ENCODE measurements at places on chromosomes 13 and 19. TPM values are rescaled to one million over a fixed set of nuclear protein-coding genes. Genes with fewer than 3 reads are reported as not detected.

PDE4A gene
- 9.0 TPM for total RNA-seq

GARRE1 gene
- total RNA-seq = 22.2 TPM

GPR108 gene
- 64.7 TPM for total RNA-seq

ZNF99 gene
- 0.05 TPM for total RNA-seq

CCL25 gene
- not detected for total RNA-seq

KIR2DL1 gene
- total RNA-seq = not detected

ZNF677 gene
- 1.3 TPM for total RNA-seq

DPF1 gene
- not detected for total RNA-seq

MCEMP1 gene
- total RNA-seq = not detected

TNFSF13B gene
- 4.4 TPM for total RNA-seq

SIGLEC8 gene
- not detected for total RNA-seq

LRRC25 gene
- not detected for total RNA-seq

NCAN gene
- not detected for total RNA-seq

TMEM221 gene
- total RNA-seq = not detected

DNA sequence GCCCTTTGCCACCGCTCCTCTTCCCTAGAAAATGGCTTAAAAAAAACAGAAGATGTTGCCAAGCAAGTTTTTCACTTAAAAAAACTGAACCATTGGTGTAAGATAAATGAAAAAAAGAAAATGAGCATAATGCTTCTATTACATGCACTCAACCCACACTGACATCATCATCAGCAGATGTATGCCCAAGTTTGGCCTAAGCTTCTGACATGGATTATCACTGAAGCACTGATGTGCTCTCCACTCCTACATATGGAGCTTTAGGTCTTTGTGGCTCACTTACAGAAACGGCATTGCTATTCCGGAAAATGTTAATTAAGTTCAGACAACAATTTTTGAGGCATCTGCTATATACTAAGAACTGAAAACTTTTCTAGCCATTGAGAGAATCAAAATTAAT, 8.0 kb downstream of the RXFP2 start:
- ATAC-seq = no peak

DNA sequence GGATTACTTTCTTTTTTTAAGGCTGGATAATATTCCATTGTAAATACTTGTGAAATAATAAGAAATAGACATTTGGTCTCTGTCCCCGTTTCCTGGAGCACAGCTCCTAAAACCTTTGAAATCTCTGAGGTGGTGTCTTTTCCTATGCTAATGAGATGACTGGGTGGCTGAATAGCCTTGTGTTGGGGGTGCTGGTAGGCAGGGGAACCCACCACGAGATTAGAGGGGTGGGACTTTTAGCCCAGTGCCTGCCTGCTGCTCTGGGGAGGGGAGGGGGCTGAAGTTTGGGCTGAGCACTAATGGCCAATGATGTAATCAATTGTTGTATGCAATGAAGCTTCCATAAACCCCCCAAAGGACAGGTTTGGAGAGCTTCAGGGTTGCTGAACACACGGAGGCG, 175.7 kb downstream of the FGF9 start:
- no peak for ATAC-seq

GRCh38 chr19:42154471-42155323, 22.5 kb upstream of the POU2F2 start:
- ATAC-seq = no peak

DNA sequence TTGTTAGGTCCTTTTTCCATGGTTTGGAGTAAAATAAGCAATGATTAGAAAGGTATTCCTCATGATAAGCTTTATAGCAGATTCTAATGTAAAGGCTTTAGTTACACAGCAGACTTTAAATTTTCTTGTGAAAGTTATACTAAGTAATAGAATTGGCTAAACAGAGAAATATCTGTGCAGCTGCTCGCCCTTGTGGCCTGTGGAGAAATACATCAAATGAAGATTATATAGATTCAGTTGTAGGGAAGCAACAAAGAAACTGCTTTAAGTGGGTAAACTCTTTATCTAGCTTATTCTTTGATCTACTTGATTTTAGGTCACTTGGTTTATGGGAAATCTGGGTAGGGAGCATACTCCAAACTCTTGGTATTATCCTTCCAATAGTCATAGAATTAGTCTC, 1269.7 kb upstream of the SPRY2 start:
- ATAC-seq = no peak

DNA sequence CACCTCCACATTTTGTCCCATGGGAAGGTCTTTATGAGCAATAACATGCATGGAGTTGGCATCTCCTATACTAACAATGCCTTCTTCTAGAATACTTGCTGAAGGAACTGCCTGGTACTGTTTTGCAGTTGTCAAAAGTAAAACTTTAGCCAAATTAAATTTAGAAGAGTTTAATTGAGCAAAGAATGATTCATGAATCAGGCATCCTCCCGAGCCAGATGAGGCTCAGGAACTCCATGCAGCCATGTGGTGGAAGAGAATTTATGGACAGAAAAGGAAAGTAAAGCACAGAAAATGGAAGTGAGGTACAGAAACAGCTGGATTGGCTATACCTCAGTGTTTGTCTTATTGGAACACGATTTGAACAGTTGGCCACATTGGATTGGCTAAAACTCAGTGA, 1081.9 kb downstream of the SLITRK1 start:
- ATAC-seq = no peak

DNA sequence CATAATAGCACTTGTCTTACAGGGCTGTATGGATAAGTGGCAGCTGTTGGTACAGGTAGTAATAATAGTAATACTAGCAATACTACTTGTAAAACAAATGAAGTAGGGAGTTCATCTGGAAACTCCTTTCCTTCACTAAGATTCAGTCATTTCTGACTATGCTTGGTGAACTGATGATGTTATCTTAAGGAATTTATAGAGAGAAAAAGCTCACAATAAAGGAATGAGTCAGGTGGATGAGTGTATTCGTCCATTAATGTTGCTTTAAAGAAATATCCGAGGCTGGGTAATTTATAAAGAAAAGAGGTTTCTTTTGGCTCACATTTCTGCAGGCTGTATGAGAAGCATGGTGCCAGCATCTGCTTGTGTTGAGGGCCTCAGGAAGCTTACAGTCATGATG, 477.3 kb downstream of the KLF12 start:
- ATAC-seq = no peak

DNA sequence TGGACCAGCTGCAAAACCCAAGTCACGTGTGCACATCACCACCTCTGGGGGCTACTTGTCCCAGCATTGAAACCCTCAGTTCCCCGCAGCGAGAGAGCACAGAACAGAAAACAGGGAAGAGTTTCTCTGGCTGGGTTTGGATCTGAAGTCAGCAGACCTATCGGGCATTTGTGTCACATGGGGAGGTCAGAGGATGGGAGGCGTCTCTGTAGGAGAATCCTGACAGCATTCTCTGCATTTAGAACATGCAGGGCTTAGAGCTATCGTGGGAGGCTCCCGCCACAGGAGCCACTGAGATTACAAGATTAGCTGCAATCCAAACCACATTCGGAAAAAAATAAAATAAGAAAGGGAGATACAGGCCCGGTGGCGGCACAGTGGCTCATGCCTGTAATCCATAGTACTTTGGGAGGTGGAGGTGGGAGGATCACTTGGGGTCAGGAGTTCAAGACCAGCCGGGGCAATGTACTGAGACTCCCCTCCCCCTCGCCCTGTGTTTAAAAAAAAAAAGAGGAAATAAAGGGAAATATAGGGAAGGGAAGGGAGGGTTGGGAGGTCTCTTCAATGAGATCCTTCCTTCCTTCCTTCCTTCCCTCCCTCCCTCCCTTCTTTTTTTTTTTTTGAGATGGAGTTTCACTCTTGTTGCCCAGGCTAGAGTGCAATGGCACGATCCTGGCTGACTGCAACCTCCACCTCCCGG, 2.9 kb upstream of the TLE6 start:
- ATAC-seq = no peak

- ATAC-seq = no peak
Measured at GRCh38 chr19:28235606-28236125, 977.3 kb downstream of the UQCRFS1 start.

GRCh38 chr13:101875717-101876393, 423.4 kb downstream of the ITGBL1 start:
- no peak for ATAC-seq

DNA sequence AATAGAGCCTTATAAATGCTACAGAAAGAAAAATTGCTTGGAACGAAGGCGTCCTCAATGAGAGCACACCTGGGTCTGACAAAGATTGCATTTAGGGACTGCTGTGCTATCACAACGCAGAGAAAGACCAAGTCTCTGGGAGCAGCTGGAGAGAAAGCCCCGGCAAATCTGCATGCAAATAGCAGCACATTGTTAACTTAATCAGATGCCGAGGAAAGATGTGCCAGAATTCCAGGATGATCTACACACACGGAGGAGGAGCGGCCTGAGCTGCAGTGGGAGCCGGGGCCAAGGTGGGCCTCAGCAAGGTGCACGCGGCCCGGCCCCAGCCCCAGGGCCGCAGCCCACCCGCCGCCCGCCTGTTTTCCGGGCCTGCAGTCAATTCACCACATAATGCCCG, 1.4 kb downstream of the ZNF536 start:
- ATAC-seq = no peak

DNA sequence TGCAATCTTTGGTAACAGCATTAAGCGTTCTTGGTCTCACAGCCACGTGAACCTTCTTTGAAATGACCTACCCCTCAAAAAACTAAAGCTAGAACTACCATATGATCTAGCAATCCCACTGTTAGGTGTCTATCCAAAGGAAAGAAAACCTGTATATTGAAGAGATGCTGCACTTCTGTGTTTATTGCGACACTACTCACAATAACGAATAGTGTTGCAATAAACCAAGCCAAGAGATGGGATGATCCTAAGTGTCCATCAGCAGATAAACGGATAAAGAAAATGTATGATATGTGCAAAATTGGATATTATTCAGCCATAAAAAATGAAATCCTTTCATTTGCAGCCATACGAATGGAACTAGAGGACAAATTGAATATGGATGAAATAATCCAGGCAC, 637.9 kb downstream of the EFNB2 start:
- no peak for ATAC-seq

DNA sequence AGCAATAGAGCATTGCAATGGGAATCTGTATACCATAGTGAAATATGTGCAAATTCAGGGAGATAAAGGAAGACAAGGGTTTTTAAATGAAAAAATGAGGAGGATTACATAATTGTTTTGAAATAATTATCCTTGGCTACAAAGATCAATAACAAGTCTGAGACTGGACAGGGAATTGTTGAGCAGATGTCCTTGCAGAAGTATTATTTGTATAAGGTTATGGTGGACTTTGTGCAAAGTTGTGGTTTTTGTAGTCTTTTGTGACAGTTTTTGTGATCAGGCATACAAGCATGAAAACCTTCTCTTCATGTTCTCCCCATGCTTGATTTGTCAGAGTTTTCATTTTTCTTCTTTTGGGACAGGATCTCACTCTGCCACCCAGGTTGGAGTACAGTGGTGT, 25.3 kb upstream of the ZNF780A start:
- no peak for ATAC-seq

DNA sequence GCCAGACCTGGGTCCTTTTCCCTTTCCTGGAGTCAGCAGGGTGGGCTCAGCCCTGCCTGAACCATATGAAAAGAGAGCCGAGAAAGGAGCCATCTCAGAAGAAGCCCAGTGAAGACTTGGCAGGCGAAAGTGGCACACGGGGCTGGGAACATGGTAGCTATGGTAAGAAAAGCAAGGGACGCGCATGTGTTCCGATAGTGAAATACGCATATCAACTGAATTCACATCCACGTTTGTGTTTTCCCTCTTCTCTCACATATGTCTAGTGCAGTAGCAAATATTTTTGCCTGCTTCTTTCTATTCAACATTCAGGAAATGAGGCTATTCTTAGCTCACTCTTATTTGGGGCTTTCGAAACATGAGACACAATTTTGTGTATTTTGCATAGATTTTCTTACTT, 54.1 kb upstream of the PEG3 start:
- no peak for ATAC-seq

DNA sequence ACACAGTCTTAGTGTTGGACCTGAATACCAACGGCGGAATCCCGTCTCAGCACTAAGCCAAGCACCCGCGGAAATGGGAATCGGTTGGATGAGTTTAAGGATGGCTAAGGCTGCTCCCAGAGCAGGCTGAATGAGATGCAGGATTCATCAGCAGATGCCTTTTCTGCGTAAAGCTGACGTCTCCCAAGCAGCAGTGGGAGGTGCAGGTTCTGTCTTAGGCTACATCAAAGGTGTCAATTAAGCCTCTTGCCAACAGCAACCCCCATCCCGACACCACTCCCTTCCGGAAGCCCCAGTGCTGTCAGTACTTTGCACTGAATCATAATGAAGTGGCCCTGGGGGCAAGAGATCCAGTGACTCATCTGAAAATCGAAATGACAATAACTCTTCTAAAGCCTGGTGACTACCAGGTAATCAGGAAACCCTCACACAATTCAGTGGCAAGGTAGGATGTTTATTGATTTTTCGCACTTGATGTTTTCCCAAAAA, 275.6 kb downstream of the DCLK1 start:
- no peak for ATAC-seq

- ATAC-seq = peak; percentile 76
Measured at GRCh38 chr13:100707818-100708740, 33.5 kb upstream of the TMTC4 start.

- ATAC-seq = no peak
Measured at GRCh38 chr19:56098731-56099568, 22.1 kb downstream of the ZNF787 start.

GRCh38 chr13:100986571-100986970, 312.0 kb upstream of the TMTC4 start:
- ATAC-seq = no peak

DNA sequence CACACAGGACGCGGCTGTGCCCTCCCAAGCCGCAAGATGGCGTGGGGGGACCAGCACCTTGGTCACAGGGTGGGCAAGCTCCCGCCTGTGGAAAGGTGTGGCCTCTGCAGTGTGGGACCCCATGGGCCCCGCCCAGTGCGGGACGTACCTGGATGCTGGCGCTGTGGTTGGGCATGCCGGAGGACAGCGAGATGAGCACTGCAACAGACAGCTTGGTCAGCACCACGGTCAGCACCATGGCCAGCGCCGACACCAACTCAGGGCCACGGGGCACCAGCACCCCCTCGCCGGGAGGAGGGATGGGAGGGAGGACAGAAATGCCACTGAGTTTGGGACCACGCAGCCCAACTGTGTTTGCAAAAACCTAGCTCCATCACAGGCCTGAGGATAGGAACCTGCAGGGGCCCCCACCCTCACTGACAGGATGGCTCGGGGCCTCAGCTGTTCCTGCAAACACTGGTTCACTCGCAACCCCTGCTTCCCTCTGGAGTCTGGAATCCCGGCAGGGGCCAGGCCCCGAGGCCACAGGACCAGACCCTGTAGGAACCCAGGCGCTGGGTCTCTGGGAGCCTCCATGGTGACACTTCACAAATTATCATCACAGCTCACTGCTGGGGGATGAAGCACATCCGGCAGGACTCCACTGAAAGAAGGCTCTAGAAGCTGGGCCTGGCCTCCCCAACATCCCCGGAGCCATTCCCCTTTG, 27.1 kb downstream of the IZUMO4 start:
- no peak for ATAC-seq

DNA sequence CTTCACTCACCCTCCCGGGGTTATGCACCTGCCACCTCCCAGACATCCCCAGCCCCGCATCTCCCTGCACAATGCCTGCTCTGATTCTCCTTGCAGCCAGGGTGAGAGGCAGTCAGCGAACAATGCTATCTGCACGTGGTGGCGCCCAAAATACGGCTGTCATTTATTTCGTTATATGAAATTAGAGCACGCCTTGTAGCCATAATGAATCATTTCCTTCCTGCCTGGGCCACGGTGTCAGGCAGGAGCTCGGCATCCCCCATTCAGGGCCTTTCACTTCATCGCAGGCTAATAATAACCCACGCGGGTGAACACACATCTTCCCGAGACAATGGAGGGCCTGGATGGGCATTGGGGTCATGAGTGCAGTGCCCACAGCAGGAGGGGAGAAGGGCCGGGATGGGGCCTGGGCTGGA, 143.8 kb upstream of the ZNF507 start:
- peak; percentile 29 for ATAC-seq

All from activated T-helper 17 cell treated with anti-CD3 and anti-CD28 coated beads, Interleukin-2, amount 50 U/mL, for 72 hours (primary cell).